Hippocampal formation (tissue), 2 donors: ENCODE measurements at places on chromosomes 1 and 21.

DNA sequence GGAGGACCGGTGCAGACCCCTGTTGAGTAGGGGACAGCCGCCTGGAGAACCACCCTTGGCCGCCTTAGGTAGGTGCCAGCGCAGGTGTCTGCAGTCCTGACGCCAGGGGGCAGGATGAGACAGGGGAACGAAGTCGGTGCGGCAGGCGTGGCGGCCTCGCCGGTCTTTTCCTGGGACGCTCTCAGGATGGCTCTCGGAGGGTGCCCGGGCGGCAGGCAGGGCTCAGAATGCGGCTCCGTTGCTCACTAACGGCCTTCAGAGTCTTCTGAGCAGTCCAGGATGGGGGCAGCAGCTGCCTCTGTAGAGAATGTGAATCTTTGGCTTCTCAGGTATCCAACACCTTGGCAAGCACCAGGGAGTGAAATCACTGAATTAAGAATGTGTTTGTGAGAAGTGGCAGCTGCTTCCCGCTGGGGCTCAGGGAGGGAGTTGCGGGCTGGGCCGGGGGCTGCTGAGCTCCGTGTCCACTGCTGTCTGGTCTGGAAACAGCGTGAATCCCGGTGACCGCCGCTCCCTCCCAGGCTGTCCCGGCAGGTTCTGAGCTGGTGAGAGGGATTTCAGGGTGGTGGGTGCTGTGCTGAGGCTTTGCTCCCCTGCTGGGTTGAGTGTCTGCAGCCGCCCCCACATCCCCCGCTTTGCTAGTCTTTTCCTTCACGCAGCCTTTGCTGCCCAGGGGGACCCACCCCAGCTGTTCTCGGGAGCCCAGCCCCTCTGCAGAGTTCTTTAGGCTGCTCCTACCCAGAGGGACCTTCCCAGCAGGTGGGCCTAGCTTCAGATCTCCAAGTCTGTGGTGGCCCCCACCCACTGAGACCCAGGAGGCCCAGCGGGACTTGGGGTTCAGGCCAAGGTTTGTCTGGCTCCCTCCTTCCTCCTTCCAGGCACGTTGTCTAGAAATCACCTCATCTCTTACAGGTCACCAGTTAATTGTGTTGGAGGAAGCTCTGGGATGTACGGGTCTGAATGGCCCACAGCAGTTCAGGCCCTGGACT lies 11.1 kb upstream of the C1orf174 start:
- DNase-seq = peak; percentile 25

- DNase-seq = no peak
Measured at GRCh38 chr21:39080366-39080765, 102.9 kb downstream of the PSMG1 start.

DNA sequence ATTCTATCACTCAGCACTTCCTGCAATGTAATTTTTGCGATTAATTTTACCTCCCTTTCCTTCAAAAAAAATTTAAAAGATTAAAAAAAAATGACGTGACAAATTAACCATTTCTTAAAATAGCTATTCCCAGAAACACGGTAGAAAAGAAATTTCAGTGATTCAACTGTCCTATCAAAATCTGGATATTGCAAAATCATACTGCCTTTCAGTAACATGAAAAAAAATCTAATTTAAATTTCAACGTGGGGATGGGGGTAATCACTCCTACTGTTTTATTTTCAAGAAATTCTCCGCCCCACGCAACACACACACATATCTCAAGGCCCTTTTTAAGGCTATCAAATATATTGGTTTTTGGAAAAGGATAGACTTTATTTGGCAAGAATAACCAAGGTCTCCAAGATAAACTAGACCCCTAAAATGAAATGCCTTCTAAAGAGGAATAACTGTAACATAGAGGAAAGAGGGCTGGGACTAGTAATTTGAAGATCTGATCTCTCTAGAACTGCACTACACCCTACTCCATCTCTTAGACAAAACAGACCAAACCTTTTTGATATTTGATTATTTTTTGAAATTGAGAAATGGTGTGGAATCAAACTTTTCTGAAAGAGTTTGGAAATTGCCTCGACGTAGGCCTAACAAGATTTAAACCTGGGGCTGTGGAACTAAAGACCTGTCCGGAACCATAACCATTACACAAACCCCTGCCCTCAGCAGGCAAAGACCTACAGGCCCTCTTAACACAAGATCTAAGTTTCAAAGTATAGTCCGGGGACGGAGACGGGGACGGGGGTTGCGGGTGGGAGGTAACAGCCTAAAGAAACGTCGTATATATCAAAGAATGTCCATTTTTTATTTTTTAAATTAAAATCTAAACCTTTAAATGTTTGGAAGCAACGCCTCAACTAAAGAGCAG lies 941 bp downstream of the ARNT start:
- DNase-seq = no peak

DNA sequence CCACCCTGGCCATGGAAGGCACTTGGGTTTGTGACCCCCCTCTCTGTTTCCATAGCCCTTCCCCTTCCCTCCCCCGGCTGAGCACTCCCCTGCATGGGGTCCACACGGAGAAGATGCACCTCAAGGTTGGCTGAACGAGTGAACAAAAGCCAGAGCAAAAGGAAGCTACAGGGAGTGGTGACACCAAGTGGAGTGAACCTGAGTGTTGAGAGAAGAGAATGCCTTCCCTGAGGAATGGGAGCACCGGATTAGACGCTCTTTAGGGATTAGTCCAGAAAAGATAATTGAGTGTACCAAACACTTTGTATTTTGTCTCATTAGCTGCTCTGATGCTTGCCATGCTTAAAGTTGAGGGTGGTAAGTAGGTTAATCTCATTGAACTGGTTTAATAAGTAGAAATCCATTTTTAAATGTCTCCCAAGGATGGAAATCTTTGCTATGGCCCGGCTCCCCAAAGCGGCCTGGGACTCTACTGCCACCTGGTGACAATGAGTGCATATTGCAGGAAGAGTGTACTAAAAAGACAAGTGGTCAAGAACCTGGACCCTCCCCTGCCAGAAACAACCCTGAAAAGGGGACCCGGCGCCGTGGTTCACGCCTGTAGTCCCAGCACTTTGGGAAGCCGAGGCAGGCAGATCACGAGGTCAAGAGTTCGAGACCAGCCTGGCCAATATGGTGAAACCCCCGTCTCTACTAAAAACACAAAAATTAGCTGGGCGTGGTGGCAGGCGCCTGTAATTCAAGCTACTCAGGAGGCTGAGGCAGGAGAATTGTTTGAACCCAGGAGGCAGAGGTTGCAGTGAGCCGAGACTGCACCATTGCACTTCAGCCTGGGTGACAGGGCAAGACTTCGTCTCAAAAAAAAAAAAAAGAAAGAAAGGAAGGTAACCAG lies 150.6 kb upstream of the ZC3H12A start:
- no peak for DNase-seq

DNA sequence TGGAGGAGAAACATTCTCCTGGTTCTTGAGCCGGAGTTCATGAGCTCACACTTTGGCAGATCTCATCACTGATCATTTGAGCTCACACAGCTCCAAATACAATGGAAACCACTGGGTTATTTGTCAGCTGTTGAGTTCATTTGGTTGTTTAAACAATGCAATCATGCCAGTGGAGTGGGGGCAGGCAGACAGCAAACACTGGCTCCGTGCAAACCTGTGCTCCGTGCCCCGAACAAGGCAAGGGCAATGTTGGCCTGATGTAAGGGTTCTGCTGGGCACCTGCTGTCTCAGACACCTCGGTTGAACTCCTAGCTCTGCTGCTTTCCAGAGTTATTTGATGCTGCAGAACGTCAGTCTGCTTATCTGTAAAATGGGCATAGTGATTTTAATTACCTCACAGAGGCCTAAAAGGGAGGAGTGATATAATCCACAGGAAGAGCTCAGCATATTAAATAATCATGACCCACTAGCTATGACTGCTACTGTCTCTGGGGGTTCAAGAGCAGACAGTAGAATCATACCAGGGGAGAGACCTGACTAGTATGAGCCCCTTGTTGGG lies 20.0 kb upstream of the CLIC6 start:
- no peak for DNase-seq

DNA sequence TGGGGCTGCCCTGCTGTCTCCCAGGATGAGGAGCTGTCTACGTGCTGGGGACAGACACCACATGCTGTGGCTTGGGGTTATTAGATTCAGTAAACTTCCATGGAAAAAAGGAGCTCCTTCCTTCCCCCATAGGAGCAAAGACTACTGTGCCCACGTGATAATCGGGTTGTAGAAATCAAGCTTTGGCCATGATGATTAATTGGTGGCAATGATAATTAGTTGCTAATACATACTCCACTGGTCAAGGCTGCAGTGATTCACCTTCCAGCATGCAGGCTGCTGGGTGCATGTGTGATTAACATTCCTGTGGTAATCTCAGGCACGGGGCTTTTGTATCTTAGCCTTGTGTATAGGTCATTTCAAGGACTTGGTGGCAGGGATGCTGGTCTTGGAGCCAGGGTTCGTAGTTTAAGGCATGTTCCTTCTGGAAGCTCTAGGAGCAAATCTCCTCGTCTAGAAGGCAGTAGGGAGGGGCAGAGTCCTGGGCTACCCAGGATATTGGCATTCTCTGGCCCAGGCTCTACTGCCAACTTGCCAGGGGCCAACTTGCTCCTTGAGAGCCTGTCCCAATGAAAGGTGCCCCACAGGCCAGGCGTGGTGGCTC lies 41.4 kb downstream of the TMCO4 start:
- no peak for DNase-seq

DNA sequence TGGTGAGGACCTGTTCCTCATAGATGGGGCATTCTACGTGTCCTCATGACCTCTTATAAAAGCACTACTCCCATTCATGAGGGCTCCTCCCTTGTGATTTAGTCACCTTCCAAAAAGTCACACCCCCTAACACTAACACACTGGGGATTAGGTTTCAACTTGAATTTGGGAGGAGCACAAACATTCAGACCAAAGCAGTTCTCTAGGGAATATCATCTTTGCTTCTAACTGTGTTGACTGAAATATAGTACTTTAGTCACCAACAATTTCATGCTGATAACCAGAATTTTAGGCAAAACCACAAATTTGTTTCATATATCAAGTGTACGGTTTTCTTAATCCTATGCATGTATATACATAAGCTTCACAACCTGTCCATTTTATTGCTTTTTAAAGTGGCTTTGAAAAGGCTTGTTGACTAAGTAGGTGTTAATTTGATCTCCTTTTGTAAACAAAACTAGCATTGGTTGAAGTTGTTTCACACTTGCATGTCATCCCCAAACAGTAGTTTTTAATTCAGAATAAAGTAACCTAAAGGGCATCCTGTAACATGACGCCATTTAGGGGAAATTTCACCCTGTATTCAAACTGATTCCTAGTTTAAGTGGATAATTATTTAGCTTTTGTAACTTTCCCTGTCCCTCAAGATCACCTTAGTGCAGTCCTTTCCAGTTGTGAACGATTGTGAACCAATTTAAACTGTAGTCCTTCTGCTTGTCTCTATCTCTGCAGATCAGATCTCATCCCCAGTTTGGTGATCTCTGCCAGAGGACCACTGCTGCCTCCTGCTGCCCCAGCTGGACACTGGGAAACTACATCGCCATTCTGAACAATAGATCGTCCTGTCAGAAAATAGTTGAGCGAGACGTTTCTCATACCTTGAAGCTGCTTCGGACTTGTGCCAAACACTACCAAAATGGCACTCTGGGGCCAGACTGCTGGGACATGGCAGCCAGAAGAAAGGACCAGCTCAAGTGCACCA lies 141.1 kb downstream of the TLR5 start:
- DNase-seq = no peak

- no peak for DNase-seq
Measured at GRCh38 chr1:26999440-26999987, 6.0 kb downstream of the TRNP1 start.

DNA sequence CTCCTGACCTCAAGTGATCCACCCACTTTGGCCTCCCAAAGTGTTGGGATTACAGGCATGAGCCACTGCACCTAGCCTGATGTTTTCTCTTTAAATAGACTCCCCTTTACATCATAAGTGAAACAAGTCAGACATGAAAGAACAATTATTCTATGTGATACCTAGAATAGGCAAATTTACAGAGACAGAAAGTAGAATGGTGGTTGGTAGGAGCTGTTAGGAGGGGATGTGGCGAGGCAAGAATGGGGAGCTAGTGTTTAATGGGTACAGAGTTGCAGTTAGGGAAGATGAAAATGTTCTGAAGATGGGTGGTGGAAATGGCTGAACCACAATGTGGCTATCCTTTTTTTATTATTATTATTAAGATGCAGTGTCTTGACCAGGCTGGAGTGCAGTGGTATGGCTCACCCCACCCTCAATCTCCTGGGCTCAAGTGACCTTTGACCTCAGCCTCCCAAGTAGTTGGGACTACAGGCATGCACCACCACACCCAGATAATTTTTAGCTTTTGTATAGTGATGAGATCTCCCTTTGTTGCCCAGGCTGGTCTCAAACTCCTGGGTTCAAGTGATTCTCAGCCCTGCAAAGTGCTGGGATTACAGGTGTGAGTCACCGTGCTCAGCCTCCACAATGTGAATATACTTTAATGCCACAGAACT lies 28.4 kb downstream of the ELF3 start:
- DNase-seq = no peak

- DNase-seq = no peak
Measured at GRCh38 chr1:247935781-247936180, 11.1 kb downstream of the OR2AJ1 start.

- DNase-seq = no peak
Measured at GRCh38 chr1:16984717-16985116, 4.3 kb upstream of the MFAP2 start.
